ENCODE measurements at places on chromosomes 5 and 9. TPM values are rescaled to one million over a fixed set of nuclear protein-coding genes. Genes with fewer than 3 reads are reported as not detected.

The RLN2 gene
- 0.98 TPM for polyA plus RNA-seq

The RLN1 gene
- polyA plus RNA-seq, result 0.22 TPM

The TNFSF15 gene
- 2.7 TPM for polyA plus RNA-seq

The STKLD1 gene
- 0.40 TPM for polyA plus RNA-seq

The C9 gene
- not detected for polyA plus RNA-seq

The C6 gene
- polyA plus RNA-seq, result 1.7 TPM

The CCNJL gene
- polyA plus RNA-seq, result 16.5 TPM

The ADAMTS16 gene
- polyA plus RNA-seq, result not detected

The PCDHAC2 gene
- 1.3 TPM for polyA plus RNA-seq

The TTC23L gene
- polyA plus RNA-seq, result 0.51 TPM

The SPACA9 gene
- 10.5 TPM for polyA plus RNA-seq

The CSF1R gene
- polyA plus RNA-seq, result 65.0 TPM

The CDH18 gene
- polyA plus RNA-seq, result not detected

All from lung (tissue), 17 donors.